Activated CD8-positive, alpha-beta T cell treated with anti-CD3 and anti-CD28 coated beads, Interleukin-2, amount 10 ng/mL, durations not matched to agents 7 days and 5 days (primary cell): ENCODE measurements at places on chromosomes 6 and 20. TPM values are rescaled to one million over a fixed set of nuclear protein-coding genes. Genes with fewer than 3 reads are reported as not detected.

Gene CDSN
- not detected for total RNA-seq

Gene LKAAEAR1
- 0.61 TPM for total RNA-seq

- peaks cover 8% of the 10 kb centered on the region for H3K27me3 ChIP-seq
- H3K27ac ChIP-seq = no peak overlapping the region
- DNase-seq = no peak
- H3K4me3 ChIP-seq = no peak overlapping the region
Measured at GRCh38 chr6:110342759-110343158, 15.4 kb downstream of the METTL24 start.

DNA sequence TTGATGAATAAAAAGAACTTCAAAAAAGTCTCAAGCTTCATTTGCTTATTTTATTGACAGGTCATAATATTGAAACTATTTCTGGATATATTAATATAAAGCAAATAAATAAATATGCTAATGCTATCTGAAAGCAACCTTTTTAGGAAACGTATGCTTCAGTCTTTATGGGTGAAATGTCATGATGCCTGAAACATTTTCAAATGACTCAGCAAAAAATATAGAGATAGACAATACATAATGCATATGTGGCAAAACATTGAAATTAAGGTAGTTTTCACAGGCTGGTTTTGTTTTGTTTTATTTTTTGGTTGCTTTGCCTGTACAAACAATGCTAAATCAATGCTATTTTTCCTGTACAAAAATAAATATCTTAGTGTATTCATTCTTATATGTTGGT, 194.4 kb upstream of the PLCB4 start:
- DNase-seq = no peak
- H3K4me3 ChIP-seq = no peak overlapping the region
- H3K4me1 ChIP-seq = no peaks in the 10 kb centered on the region
- H3K27me3 ChIP-seq = no peaks in the 10 kb centered on the region
- H3K27ac ChIP-seq = no peak overlapping the region

Gene NKX2-4
- total RNA-seq = not detected

GRCh38 chr6:71294121-71294523, 5.5 kb downstream of the OGFRL1 start:
- peaks cover 2% of the 10 kb centered on the region for H3K27me3 ChIP-seq
- no peak overlapping the region for H3K27ac ChIP-seq
- H3K4me3 ChIP-seq = no peak overlapping the region
- peaks cover 33% of the 10 kb centered on the region for H3K36me3 ChIP-seq
- H3K4me1 ChIP-seq = peaks cover 23% of the 10 kb centered on the region
- DNase-seq = no peak

DNA sequence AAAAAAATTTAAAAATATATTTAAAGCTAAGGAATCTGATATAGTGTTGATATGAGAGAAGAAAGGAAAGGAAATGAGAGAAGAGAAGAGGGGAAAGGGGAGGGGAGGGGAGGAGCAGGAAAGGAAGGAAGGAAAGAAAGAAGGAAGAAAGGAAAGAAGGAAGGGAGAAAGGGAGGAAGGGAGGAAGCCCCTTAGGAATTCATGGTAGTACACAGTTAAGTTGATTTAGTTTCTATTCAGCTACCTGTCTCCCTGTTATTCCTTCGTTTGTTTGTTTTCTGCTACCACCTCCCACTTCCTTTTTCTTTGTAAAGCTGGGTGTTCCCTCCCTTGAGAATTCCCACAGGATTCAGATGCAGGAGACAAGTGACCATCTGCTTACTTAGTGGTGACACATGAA, 1025.4 kb upstream of the FLRT3 start:
- no peak overlapping the region for H3K27ac ChIP-seq
- no peaks in the 10 kb centered on the region for H3K4me1 ChIP-seq
- H3K27me3 ChIP-seq = no peaks in the 10 kb centered on the region
- H3K4me3 ChIP-seq = no peak overlapping the region
- no peaks in the 10 kb centered on the region for H3K36me3 ChIP-seq

DNA sequence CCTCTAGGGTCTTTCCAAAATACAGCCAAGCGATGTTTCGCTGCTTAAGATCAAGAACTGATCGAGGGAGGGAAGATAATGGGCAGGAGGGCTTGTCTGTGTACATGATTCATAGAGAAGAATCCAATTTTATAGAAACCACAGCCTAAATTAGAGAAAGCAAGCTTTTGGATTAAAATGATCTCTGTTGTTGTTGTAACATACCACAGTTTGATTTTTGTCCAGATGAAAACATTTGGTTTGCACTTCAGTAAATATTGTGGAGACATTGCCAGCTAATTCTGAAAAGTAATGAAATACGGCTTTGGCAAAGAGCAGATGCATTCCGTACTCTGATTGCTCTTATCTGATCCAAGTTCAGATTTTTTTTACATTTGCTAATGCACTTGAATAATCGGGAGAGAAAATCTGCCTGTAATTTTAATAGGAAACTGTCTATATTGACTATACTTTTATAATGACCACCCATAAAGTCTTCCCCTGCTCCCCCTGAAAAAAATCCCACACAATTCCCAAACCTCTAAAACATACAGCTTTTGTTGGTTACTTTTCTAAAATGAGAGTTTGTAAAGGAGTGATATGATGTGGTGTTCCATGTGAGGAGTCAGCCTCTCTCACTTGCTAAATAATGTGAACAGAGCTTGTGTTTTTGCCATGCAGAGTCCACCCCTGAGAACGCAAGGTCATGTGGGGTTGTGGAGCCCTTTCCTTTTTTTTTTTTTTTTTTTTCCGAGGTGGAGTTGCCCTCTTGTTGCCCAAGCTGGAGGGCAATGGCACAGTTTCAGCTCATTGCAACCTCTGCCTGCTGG, 199.9 kb downstream of the DTNBP1 start:
- DNase-seq = no peak
- no peak overlapping the region for H3K27ac ChIP-seq
- no peaks in the 10 kb centered on the region for H3K27me3 ChIP-seq
- H3K4me3 ChIP-seq = no peak overlapping the region
- peaks cover 21% of the 10 kb centered on the region for H3K36me3 ChIP-seq

Gene ZFAND3
- total RNA-seq = 27.5 TPM

DNA sequence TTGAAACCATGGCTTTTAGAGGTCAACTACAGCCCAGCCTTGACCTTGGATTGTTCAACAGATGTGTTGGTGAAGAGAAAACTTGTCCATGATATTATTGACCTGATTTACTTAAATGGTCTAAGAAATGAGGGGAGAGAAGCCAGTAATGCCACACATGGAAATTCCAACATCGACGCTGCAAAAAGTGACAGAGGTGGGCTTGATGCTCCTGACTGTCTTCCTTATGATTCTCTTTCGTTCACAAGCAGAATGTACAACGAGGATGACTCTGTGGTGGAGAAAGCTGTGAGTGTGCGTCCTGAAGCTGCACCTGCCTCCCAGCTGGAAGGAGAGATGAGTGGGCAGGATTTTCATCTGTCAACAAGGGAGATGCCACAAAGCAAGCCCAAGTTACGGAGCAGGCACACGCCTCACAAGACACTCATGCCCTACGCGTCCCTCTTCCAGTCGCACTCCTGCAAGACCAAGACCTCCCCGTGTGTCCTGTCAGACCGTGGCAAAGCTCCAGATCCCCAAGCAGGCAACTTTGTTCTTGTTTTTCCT, 16.2 kb downstream of the TTLL2 start:
- H3K27ac ChIP-seq = no peak overlapping the region
- H3K27me3 ChIP-seq = peaks cover 10% of the 10 kb centered on the region
- H3K4me3 ChIP-seq = no peak overlapping the region

Gene ADGRG6
- 1.6 TPM for total RNA-seq

GRCh38 chr20:49320460-49320859, 42.6 kb upstream of the ZNFX1 start:
- no peaks in the 10 kb centered on the region for H3K36me3 ChIP-seq
- H3K27me3 ChIP-seq = peaks cover 62% of the 10 kb centered on the region
- H3K4me1 ChIP-seq = peaks cover 32% of the 10 kb centered on the region
- H3K4me3 ChIP-seq = no peak overlapping the region

GRCh38 chr6:14079433-14079832, 38.1 kb upstream of the CD83 start:
- DNase-seq = no peak
- no peak overlapping the region for H3K27ac ChIP-seq
- H3K27me3 ChIP-seq = no peaks in the 10 kb centered on the region
- H3K36me3 ChIP-seq = no peaks in the 10 kb centered on the region
- no peak overlapping the region for H3K4me3 ChIP-seq

Gene KPNA5
- 11.0 TPM for total RNA-seq

Gene ISM1
- 2.9 TPM for total RNA-seq

DNA sequence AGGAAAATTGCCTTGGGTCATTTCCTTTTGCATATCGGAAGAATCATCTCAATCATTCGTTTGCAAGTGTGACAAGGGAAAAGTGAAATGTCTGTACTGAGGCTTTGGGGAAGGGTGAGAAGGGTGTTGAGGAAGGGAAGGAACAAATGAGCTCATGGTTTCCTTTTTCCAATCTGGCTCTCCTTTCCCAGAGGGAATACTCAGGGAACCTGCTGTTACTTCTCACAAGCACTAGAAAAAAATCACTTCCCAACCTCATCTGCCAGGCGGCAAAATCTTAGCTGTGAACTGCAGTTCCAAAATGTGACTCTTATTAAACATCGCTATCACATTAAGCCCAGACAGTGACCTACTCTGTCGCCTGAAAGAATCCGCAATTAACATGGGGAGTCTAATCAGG, 258.1 kb downstream of the ZNF217 start:
- no peak overlapping the region for H3K4me3 ChIP-seq
- no peak overlapping the region for H3K27ac ChIP-seq
- no peaks in the 10 kb centered on the region for H3K36me3 ChIP-seq
- H3K27me3 ChIP-seq = no peaks in the 10 kb centered on the region
- H3K4me1 ChIP-seq = no peaks in the 10 kb centered on the region

DNA sequence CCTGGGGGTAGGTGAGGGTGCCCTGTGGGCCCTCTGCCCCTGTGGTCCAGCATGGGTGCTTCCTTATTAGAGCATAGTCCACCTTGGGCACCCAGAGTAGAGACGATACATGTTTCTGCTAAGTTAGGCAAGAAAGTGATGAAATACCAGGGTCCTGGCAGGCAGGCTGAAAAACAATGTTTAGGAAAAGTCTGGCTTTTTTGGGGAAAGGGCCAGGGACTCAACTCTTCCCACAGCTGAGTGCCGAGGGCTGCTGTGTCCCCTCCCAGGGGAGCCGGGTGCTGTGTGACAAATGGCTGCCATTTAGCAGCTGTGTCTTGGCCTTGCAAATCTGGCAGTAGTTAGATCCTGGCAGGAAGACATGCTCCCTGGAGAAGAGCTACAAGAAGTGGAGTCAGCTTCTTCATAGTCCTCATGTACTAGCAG, 61.5 kb downstream of the RREB1 start:
- H3K4me3 ChIP-seq = no peak overlapping the region
- no peak overlapping the region for H3K27ac ChIP-seq
- peaks cover 4% of the 10 kb centered on the region for H3K36me3 ChIP-seq
- no peaks in the 10 kb centered on the region for H3K27me3 ChIP-seq
- no peak for DNase-seq

- H3K4me1 ChIP-seq = no peaks in the 10 kb centered on the region
- H3K27ac ChIP-seq = no peak overlapping the region
- H3K36me3 ChIP-seq = no peaks in the 10 kb centered on the region
- H3K27me3 ChIP-seq = peaks cover 2% of the 10 kb centered on the region
Measured at GRCh38 chr20:57809661-57810172, 99.9 kb upstream of the PMEPA1 start.

GRCh38 chr20:13220904-13221297, at the start of gene ISM1:
Gene ISM1, plus strand, starts transcription at chr20:13221274. Its CDS starts 503 bp downstream, at chr20:13221777.
- H3K4me3 ChIP-seq = peak within 1 kb of the TSS; percentile 81
- peak; percentile 48 for DNase-seq
- peaks cover 2% of the 10 kb centered on the region for H3K36me3 ChIP-seq
- H3K27ac ChIP-seq = peak within 1 kb of the TSS; percentile 75
- H3K4me1 ChIP-seq = peaks cover 32% of the 10 kb centered on the region

DNA sequence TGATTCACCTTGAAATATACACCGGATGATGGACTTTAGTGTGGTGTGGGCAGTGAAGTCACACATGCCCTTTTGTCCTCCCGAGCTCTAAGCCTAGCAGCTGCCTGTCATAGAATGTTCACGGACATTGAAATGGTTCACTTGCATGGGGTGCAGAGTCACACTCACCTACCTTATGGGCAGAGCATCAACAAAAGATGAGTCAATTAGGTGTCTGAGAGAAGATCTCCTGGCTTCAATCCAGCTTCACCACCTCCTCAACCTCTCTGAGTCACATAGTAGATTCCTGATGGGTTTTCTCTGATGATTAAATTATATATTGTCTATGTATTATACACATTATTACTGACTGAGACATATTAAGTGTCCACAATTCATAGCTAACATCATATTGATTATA, 48.1 kb upstream of the HLA-E start:
- H3K36me3 ChIP-seq = no peaks in the 10 kb centered on the region
- no peak overlapping the region for H3K4me3 ChIP-seq
- DNase-seq = no peak
- H3K4me1 ChIP-seq = no peaks in the 10 kb centered on the region

- H3K4me3 ChIP-seq = no peak overlapping the region
- peaks cover under 1% of the 10 kb centered on the region for H3K36me3 ChIP-seq
- H3K27me3 ChIP-seq = peaks cover 12% of the 10 kb centered on the region
- H3K4me1 ChIP-seq = peaks cover 16% of the 10 kb centered on the region
Measured at GRCh38 chr20:3101737-3102574, 17.4 kb upstream of the AVP start.

DNA sequence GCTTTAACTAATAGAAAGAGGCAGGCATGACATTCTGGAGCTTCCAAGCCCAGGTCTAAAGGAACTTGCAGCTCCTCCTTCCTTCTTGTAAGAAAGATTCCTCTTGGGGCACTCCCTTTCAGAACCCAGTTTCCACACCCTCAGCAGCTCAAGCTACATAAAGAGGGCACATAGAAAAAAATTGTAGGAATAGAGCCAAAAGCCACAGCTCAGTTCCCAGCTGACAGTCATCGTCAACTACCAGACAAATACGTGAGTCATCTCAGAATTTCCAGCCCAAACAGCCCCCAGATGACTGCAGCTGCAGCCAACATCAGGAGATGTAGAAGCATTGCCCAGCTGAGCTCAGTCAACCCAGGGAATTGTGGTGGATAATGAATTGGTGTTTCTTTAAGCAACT, 349.8 kb upstream of the ARID1B start:
- peaks cover 15% of the 10 kb centered on the region for H3K27me3 ChIP-seq
- H3K4me1 ChIP-seq = peaks cover 32% of the 10 kb centered on the region
- no peak for DNase-seq
- peaks cover 2% of the 10 kb centered on the region for H3K36me3 ChIP-seq

DNA sequence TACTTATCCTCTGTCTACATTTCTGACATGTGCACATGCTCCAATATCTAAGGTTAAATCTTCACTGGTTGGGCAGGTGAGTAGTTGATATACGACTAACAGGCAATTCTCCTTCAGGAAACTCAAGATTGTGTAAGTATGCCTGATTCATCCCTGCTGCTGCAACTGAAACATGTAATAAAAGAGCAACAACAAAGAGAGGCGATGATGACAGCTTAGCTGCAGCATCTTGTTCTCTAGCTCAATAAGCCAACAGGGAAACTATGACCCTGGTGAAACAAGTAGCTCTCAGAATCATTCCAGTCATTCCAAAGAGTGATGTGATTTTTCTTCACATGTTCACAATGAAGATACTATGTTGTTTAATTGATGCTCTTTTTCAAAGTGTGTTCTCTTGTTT, 74.4 kb downstream of the ELOVL4 start:
- DNase-seq = no peak
- no peak overlapping the region for H3K4me3 ChIP-seq
- H3K27ac ChIP-seq = no peak overlapping the region
- peaks cover 23% of the 10 kb centered on the region for H3K27me3 ChIP-seq
- H3K4me1 ChIP-seq = peaks cover 11% of the 10 kb centered on the region

- H3K36me3 ChIP-seq = no peaks in the 10 kb centered on the region
- H3K4me1 ChIP-seq = no peaks in the 10 kb centered on the region
- H3K27ac ChIP-seq = no peak overlapping the region
- no peak overlapping the region for H3K4me3 ChIP-seq
- DNase-seq = no peak
Measured at GRCh38 chr6:3190056-3190455, 32.7 kb upstream of the TUBB2A start.

Gene ATP9A
- total RNA-seq = not detected
